CD4-positive, CD25-positive, alpha-beta regulatory T cell (primary cell): ENCODE measurements at places on chromosomes 4 and X.

DNA sequence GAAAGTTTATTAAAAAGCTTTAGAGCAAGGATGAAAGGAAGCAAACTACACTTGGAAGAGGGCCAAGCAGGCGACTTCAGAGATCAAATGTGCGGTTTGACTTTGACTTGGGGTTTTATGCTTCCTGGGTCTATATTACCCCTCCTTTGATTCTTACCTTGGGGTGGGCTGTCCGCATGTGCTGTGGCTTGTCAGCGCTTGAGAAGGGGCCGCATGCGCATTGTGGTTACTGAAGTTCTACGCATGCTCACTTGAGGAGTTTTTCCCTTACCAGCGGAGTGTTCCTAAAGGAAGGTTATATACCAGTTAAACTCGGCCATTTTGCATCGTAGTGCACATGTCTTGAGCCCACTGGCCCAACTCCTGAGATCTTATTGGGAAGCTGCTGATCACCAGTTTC lies 9.9 kb downstream of the ZNF157 start:
- peak; percentile 53 for DNase-seq

DNA sequence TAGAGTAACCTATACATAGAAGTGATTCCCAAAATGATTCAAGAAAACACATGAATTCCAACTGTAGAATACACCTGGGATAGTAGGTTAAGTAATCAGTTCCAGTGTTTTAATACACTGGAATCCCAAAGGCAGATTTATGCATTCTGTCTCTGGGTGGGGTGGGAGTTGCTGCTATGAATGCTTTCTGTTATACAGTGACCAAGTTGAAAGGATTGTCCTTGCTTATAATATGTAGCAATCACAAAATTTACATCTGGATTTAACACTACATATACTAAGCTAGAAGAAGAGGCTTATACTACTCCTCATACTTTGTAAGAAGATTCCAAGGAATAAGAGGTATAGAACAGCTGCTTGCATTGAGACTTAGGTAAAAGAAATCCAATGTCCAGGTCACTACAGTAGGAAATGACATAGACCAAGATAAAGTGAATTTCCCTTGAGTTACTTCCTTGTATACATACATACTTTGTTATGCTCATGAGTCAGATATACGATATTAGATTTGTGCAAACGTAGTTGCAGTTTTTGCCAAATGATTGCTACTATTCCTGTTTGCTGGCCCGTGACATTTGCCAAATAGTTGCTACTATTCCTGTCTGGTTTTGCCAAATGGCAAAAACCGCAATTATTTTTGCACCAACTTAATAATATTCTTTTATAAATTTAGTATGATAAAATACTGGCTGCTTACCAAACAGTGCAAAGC lies 210.5 kb upstream of the DIAPH2 start:
- DNase-seq: no peak

DNA sequence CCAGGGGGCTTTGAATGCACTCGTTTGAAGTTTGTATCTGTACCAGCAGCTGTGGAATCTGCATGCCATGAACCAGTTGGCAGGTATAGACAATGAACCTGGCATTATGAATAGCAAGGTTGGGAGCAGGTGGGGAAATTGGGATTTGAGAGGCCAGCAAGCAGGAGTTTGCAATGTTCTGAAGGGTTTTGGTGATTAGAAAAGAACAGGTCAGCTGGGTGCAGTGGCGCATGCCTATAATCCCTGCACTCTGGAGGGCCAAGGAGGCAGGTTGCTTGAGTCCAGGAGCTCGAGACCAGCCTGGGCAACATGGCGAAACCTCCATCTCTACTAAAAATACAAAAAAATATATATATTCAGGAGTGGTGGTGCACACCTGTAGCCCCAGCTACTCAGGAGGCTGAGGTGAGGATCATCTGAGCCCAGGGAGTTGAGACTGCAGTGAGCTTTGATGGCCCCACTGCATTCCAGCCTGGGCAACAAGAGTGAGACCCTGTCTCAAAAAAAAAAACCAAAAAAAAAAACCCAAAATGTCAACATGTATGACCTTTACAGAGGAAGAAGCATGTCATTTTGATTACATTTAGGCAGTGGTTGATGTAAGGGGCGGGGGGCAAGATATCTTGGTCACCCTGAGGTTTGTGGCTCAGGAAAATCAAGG lies 63.9 kb downstream of the TSC22D3 start:
- no peak for DNase-seq

DNA sequence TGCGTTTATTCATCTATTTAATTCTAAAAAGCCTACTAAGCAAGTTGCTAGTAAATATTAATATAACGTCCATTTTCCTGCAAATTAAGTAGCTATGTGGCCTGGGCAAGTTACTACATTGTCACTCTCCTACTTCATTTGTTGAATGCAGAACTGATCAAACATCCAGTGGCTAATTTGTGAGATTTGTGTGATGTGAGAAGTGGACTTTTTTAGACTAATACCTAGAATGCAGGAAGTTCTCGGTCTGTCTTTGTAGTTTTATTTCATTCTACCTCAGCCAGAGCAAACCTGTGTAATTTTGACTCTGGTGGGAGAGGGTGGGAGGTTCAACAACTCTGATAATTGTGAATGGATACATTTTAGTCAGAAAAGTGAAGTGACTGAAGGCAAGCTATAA lies 840 bp downstream of the GUF1 start:
- no peak for DNase-seq

- no peak for DNase-seq
Measured at GRCh38 chr4:139642364-139642763, 23.3 kb upstream of the MGST2 start.

DNA sequence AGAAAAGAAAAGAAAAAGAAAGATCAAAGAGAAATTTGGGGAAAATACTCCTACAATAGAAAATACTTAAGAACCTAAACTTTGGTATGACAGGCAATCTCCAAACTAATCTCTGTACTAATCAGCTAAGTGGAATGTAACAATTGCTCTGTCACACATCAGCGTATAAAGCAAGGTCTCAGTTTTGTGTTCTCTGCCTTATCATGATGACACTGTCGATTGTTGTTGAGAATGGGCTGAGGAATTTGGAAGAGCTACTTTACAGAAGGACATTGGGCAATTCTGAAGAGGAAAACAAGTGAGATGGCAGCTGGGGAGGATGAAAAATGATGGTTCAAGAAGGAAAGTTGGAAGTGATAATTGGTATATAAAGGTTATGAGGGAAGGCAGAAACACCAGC lies 486.0 kb upstream of the HTR2C start:
- DNase-seq: no peak

- no peak for DNase-seq
Measured at GRCh38 chr4:14265651-14266050, 638.1 kb upstream of the BOD1L1 start.
